ENCODE measurements at places on chromosomes 4 and X.

- no peak for DNase-seq
Observed at GRCh38 chr4:145347684-145348083, 134.0 kb upstream of the SMAD1 start.

- DNase-seq = no peak
Observed at GRCh38 chr4:107452717-107453630, 267.1 kb downstream of the PAPSS1 start.

DNA sequence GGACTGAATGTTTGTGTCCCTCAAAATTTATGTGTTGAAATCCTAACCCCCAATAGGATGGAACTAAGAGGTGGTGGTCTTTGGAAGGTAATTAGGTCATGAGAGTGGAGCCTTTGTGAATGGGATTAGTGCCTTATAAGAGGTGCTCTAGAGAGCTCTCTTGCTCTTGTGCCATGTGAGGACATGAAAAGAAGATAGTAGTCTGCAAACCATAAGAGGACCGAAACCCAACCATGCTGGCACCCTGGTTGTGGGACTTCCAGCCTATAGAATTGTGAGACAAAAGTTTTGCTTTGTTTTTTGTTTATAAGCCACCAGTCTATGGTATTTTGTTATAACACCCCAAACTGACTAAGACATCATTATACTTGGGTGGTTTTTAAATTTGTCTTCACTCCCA is 417.1 kb downstream of the ANKRD50 start:
- no peak for DNase-seq

DNA sequence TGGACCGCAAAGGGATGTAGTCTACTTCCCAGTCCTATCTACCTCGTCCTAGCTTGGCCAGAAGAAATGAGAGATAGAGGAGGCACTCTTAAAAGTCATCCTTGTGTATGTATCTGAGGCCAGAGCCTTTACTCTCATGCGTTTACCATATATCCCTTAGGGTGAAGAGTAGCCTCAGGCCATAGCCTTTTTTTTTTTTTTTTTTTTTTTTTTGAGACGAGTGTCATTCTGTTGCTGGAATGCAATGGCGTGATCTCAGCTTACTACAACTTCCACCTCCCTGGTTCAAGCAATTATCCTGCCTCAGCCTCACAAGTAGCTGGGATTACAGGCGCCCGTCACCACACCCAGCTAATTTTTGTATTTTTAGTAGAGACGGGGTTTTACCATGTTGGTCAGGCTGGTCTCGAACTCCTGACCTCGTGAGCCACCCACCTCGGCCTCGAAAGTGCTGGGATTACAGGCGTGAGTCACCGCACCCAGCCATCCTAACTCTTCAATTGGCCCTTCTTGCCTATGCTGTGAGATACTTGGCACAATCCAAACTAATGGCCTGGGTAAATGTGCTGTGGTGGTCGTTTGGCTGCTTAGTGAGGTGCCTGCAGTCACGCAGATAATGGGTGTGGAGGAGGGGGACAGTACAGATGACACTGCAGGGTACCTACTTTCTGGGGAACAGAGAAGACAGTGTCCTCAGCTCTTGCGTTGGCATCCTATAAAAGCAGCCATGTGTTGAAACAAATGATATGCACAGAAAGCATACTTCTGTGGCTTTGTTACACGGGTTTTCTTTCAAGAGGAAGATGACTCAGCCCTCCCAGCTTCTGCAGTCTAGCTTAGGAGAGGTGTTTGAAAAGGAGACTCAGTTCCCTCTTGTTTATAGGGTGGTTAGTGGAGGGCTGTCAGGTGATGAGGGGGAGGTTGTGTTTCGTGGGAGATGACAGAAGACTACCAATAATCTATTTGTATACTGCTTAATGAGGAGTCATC is 10.4 kb upstream of the DGAT2L6 start:
- DNase-seq = no peak

DNA sequence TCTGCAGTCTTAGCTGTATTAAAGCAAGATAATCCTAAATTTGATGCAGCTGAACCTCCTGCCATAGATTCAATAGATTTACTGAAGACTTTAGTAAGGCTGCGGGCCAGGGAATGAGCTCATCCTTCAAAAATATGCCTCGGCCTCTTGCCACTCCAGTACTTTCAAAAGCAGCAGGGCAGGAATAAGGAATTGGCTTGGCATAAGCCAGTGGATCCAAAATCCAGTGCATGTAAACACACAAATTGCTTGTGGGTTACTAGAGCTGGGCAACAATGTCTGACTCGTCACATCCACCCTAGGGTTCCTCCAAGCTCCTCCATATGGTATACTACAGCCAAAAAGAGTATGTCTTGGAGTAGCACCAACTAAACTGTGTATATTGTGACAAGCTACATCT is 165.0 kb downstream of the AMELX start:
- DNase-seq = no peak

All from left renal cortex interstitium (tissue), 4 donors.